ENCODE measurements at places on chromosomes 2 and 18.

DNA sequence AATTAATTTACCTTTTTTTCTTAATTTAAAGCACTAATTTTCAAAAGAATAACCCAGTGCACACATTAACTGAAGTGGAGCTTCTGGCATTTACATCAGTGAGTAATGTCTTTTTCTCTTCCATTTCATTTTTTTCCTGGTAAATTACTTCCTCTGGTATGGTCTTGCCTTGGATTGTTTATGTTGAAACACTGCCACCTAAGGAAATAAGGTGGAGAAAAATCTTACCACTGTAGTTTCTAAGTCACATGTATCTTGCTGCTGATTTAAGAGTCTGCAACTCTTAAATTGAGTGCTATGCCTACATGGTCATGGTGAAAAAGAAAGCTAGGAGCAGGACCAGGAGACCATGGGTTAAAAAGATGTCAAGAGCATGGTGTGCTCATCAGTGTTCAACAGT, 51.0 kb downstream of the TTC27 start:
- no peak for DNase-seq

DNA sequence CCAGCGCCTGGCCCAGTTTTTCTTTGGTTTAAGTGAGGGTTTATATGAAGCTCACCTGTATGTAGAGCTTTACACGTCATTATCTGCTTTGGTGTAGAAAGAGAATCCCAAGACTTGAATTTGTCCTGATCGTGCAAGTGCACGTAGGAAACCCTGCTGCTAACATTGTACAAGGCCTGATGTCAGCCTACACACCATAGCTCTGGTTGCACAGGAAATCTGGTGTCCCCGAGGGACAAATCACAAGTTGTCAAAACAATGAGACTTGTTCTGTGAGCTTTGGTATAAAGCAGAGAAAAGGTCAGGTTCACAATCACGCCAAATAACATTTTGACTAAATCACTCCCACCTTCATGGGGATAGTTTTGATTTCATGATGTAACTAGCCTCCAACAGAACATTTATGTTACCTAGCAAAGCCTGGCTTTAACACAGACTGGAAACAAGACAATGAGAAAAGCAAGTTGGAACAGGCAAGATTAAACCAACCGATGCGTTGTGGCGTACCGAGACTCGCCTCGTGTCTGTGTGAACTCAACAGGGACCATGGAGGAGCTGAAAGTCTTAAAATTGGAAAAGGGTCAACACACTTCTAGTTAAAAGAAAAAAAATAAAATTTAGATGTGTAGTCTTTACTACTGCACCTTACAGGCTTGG, 41.4 kb downstream of the ZAP70 start:
- no peak for DNase-seq

GRCh38 chr2:110891626-110892025, 159.3 kb downstream of the ACOXL start:
- DNase-seq = no peak

DNA sequence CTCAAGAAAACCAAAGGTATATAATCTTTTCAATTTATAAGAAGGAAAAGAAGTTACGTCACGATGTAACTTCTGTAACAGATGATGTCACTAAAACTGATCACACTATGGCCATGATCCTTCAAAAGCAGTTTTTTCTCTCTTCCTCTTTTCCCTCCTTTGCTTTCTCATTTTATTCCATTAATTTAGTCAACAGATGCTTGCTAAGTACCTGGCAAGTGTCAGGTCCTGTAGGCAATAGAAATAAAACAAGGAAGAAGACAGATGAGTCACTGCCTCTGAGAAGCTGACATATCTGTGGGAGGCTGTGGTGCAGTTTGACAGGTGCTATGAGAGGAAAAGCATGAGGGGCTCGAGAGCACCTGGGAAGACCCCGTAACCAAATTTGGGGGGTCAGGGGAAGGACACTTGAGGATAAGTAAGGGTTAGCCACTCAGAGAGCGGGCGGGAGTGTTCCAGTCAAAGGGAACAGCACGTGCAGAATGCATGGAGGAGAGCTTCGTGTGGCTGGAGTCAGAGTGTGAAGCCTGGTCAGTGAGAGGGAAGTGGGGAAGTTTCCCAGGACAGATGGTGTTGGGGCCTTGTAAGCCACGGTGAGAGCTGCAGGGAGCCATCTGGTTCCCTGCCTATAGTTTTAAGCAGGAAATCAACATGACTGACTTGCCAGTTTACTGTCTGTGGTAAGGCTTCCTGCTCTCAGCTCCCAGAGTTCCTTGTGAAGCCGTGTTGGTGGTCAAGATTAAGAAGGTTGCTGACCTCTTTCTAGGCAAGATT, 198.8 kb upstream of the FOSL2 start:
- no peak for DNase-seq

- DNase-seq = no peak
Observed at GRCh38 chr18:3186678-3187658, 32.8 kb downstream of the MYOM1 start.

DNA sequence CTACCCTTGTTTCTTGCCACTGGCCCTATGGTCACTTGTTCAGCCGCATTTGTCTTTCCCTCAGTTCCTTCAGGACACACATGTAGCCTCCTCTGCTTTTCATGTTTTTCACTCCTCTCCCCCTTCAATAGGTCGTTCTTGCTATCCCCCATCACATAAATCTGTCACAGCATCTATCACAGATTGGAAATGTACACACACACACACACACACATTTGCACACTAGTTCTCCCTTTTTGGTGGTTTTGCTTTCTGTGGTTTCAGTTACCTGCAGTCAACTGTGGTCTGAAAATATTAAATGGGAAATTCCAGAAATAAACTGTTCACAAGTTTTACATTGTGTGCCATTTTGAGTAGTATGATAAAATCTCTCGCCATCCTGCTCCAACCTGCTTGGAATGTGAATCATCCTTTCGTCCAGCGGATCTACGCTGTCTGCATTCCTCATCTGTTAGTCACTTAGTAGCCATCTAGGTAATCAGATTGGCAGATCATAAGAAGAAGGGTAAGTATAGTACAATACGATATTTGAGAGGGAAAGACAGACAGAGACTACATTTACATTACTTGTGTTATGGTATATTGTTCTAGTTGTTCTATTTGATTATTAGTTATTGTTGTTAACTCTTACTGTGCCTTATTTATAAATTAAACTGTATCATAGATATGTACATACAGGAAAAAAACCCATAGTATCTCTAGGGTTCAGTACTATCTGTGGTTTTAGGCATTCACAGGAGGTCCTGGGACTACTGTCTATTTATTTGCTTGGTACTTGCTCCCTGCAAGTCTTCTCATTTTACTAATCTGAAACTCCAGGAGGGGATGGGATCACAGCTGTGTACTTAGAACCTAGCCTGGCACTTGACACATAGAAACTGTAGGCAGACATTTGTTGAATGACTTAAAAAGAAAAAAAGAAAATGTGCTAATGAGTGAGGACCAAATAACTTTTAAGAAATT, 86.1 kb upstream of the PNPT1 start:
- no peak for DNase-seq

DNA sequence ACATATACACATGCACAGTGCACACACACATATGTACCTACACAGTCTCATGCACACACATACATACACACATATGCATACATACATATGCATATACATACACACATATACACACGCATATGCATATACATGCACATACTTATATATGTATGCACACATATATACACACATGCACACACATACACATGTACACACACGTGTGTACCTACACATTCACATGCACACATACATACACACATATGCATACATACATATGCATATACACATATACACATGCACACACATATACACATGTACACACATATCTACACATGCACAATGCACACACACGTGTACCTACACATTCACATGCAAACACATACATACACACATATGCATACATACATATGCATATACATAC, 100.3 kb upstream of the TWIST2 start:
- DNase-seq = no peak

DNA sequence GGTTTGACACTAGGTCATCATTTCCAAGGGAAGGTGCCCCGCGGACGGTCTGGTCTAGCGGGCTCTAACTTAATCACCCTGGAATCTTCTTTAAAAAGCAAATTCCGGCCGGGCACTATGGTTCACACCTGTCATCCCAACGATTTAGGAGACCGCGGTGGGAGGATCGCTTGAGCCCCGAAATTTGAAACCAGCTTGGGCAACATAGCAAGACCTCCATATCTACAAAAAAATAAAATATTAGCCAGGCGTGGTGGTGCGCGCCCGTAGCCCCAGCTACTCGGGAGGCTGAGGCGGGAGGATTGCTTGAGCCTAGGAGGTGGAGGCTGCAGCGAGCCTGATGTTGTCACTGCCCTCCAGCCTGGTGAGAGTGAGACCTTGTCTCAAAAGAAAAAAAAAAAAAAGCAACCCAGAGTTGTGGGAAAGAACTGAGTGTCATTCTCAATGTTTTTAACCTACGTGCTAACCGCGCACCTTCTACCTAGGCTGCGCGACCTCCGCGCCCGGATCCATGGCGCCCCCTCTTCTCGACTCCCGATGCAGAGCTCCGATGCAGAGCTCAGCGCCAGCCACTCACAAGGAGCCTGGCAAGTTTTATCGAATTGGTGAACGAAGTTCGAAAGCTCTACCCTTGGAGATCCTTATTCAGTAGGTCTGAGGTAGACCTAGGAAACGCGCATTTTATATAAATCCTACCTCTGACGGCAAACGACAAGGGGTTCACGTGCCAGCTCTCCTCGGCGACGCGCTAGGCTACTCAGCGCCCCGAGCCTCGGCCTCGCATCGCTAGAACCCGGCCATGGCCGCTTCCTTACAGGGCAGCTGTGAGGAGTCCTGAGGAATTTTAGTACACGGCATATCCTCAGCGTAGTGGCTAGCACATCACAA, 888 bp upstream of the TWSG1 start:
- peak; percentile 1 for DNase-seq

GRCh38 chr2:46387886-46388515, 90.8 kb downstream of the EPAS1 start:
- DNase-seq = no peak

DNA sequence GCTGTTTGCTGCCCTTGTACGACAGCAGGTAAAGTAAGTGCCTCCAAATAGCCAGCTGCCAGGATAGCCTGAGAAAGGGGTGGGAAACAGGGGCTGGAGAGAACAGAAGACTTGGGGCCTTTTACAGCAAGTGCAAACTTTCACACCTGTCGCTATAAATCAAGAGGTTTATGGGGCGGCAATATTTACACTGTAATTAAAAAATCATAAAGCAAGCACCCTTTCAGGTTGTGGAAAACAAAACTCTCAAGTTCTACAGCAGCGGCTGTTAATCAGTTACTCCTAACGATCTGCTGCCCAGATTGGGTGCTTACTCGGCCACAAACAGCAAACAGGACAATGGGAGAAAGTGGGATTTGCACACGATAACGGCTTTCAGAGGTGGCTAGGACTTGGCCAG, 359.5 kb upstream of the ETAA1 start:
- DNase-seq = no peak

GRCh38 chr2:219752726-219753125, 125.3 kb downstream of the SLC4A3 start:
- DNase-seq = no peak

GRCh38 chr2:239606741-239607516, 206.1 kb upstream of the HDAC4 start:
- no peak for DNase-seq

GRCh38 chr2:67977464-67977863, 85.3 kb downstream of the C1D start:
- no peak for DNase-seq

GRCh38 chr18:8177330-8178016, 431.8 kb upstream of the RAB12 start:
- DNase-seq = no peak

GRCh38 chr2:133576714-133577113, 8.5 kb upstream of the NCKAP5 start:
- DNase-seq = no peak

DNA sequence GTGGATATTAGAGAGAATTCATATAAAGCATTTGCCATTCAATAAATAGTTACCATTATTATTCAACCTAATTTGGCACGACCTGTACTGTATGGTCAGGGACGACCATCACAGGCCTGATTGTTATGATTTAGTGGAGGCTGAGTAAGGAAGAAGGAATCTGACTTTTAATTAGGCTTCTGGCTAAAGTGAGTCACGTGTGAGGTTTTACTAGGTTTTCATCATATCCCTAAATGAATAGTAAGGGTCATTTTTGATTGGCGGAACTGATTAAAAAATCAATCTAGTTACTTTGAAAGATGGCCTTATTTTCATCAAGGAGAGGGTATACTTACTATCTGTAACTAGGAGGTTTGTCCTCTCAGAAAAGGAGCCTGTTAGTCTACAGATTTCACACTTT, 143.4 kb downstream of the ADCYAP1 start:
- DNase-seq = no peak

GRCh38 chr18:76487782-76488181, 7.3 kb downstream of the ZNF516 start:
- DNase-seq = no peak

GRCh38 chr2:37198681-37199065, 2.4 kb downstream of the CEBPZOS start:
- no peak for DNase-seq
